Prostate gland (tissue), 2 donors: ENCODE measurements at places on chromosomes 11 and 22.

DNA sequence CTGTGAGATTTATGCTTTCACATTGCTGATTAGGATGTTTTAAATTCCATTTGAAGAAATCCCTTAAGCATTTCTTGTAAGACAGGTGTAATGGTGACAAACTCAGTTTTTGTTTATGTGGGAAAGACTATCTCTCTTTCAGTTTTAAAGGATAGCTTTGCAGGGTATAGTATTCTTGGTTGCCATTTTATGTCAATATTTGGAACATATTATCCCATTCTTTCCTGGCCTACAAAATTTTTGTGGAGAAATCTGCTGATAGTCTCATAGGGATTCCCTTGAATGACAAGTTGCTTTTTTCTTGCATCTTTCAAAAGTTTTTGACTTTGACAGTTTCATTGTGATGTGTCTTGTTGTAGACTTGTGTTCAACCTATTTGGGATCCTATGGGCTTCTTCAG lies 28.8 kb downstream of the NAGA start:
- DNase-seq = no peak

- DNase-seq = no peak
Measured at GRCh38 chr22:42938449-42938848, 76.5 kb downstream of the PACSIN2 start.

DNA sequence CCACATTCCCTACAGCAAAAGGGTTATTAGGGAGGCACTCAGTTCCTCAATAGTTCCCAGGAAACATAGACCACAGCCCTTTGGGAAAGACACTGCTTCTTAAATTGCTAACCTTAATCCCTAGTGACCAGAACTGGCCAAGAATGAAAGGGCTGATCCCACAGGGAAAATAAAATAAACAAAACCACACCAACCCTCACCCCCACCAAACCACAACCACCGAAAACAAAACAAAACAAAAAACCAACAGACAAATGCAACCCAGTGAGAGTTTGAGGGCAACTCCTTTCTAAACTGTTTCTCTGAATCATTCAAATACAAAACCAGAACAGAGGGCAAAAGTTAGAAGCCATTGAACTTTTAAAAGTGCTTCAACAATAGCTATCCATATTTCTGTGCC lies 57.2 kb downstream of the NAV2 start:
- no peak for DNase-seq

- no peak for DNase-seq
Measured at GRCh38 chr22:37258005-37258752, 14.1 kb upstream of the RAC2 start.

GRCh38 chr11:109510316-109510715 lies 88.3 kb downstream of the C11orf87 start:
- no peak for DNase-seq

GRCh38 chr22:49087716-49088601 lies 739.7 kb downstream of the BRD1 start:
- no peak for DNase-seq

- no peak for DNase-seq
Measured at GRCh38 chr11:36475192-36475591, 34.9 kb downstream of the TRAF6 start.

- DNase-seq = no peak
Measured at GRCh38 chr11:3217818-3218482, 663 bp downstream of the MRGPRG start.

- no peak for DNase-seq
Measured at GRCh38 chr11:45590743-45591142, 74.7 kb downstream of the CHST1 start.

- no peak for DNase-seq
Measured at GRCh38 chr11:113372309-113372708, 15.3 kb upstream of the ANKK1 start.

GRCh38 chr11:16184588-16184987 lies 171.8 kb downstream of the SOX6 start:
- no peak for DNase-seq

GRCh38 chr22:21018314-21018713 lies 3.3 kb downstream of the P2RX6 start:
- DNase-seq = no peak

GRCh38 chr11:70732881-70733196 lies 334.5 kb downstream of the CTTN start:
- no peak for DNase-seq

DNA sequence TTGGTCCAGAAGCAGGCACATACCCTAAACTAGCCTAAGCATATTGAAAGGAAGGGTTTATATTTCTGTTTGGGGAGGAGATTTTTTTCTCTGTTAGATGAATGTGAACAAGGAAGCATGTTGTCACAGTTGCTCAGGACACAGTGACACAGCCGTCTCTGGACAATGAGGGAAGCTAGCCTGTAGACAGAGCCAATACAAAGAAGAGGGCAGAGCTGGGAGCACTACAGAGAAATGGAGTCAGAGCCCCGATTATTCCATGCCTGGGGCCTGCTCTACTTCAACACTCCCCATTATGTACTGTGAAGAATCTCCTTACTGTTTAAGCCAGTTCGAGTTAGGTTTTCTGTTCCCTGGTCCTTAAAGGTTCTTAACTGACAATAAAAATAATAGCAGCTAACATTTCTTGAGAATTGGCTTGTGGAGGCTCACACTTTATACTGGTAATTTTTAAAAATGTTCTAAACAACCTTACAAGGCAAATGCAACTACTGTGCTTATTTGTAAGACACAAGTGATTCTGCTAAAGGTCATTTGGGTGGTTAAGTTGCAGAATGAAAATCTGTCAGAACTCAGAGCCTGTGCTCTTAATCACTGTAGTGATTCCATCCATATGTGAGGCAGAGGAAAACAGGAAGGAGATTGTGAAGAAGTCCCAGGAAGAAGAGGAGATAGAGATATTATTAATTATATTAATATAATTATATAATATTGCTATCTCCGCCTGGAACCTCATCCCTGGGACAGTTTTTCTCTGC lies 58.8 kb upstream of the RRAS2 start:
- DNase-seq = no peak

DNA sequence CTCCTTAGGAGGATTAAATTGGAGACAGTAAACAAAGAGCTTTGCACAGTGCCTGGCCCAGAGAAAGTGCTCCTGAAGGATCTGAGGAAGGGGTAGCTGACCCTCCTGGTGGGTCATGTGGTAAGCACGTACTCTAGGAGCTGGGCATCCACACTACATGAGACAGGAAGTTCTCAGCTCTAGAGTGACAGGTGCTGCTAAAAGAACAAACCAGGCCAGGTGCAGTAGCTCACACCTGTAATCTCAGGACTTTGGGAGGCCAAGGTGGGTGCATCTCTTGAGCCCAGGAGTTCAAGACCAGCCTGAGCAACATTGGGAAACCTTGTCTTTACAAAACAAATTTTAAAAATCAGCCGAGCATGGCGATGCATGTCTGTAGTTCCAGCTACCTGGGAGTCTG lies 13.1 kb downstream of the SLC43A1 start:
- DNase-seq = no peak

DNA sequence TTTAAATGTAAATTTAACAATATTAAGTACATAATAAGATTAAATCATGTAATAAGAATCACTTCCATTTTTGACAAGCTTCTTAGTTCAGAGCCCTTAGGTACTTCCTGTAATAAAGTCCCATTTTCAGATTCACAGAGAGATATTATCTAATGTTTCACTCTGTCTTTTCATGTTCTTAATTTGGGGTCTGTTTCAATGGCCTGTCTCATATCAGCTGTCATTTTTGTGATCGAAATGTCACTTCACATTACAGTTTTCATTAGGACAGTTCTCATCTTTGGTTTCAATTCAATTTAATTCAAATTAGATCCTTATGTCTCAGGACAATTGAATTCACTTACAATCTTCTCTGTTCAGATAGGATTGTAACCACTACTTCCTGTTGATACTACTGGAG lies 22.6 kb upstream of the OLFML1 start:
- no peak for DNase-seq

- DNase-seq = no peak
Measured at GRCh38 chr11:120950880-120951279, 73.0 kb upstream of the TBCEL start.

DNA sequence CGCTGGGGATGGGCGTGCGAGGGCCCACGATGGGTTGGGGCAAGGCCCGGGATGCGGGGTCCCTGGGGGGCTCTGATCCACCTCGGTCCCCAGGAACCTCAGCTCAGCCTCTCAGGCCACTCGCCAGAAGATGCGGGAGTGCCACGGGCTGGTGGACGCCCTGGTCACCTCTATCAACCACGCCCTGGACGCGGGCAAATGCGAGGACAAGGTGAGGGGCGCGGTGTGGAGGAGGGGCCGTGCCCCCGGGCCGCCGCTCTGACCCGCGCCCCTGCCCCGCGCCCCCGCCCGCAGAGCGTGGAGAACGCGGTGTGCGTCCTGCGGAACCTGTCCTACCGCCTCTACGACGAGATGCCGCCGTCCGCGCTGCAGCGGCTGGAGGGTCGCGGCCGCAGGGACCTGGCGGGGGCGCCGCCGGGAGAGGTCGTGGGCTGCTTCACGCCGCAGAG lies 6.3 kb downstream of the PKP3 start:
- DNase-seq = no peak

GRCh38 chr11:119797736-119798135 lies 68.7 kb upstream of the NECTIN1 start:
- DNase-seq = no peak

DNA sequence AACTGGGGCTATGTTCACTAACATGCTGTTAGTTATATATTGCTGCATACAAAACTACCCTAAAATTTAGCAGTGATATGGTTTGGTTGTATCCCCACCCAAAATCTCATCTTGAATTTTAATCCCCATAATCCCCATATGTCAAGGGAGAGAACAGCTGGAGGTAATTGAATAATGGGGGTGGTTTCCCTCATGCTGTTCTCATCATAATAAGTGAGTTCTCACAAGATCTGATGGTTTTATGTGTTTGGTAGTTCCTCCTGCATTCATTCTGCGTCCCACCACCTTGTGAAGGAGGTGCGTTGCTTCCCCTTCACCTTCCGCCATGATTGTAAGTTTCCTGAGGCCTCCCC lies 10.0 kb upstream of the PATL1 start:
- no peak for DNase-seq

DNA sequence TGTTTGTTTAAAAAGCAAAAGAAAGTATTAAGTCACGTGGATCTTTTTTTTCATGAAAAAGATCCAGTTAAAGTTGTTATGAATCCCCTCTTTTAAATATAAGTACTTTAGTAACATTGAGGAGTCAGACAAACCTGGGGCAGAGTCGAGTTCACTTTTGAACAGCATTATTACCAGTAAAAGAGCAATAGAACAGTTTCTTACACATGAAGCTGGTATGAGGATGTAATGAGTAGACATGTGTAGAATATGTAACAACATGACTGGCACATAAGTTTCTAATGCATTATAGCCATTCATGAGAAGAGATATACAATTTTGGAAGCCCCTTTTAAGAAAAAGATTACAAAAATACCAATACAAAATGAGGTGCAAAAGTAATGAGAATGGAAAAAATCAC lies 7.6 kb upstream of the MUC15 start:
- no peak for DNase-seq

GRCh38 chr11:19200410-19201201 lies 1.2 kb downstream of the CSRP3 start:
- no peak for DNase-seq

DNA sequence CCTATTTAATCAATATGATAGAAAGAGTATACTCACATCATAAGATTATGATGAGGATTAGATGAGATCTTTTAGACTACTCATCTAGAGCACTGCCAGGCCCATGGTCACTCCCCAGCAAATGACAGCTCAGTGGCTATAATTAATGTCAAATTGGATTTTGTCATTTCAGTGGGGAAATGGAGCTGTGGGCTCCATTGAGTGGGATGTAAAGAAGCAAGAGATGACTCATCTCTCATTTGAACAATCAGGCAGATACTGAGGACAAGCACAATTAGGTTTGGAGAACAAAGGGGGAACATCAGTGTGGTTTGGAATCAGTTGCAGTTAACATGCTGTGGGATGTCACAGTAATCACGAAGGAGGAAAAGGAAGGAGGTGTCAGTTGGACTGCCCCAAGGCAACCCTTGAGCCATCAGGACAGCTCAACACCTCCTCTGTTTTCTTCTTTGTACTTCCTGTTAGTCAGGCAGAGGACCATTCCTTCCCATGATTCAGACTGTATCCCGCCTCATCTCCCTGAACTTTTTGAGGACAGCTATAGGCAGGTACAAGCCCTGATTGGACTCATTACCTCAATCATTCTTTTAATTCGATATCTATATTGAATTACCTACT lies 473.7 kb upstream of the ISX start:
- no peak for DNase-seq

DNA sequence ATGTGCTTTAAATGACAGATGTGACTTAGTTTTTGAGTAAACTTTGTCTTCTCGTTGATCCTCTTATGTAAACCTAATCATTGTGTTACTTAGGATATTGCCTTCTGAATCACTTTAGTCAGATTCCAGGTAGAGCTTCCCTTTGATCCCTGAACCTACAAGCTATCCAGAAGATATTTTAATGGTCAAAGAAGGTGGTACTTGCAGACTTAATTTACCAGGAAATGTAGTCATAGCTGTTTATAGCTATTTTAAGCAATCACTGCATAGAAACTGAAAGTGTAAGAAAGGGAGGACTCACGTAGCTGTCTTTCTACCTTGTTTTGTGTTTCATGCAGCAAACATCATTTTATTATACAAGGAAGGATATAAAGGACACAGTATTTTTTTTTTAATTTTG lies 189.5 kb downstream of the DDX10 start:
- no peak for DNase-seq
